ENCODE measurements at places on chromosomes 2 and 18.
A peak's percentile ranks its signal among the peaks of the same experiment; 100 is the strongest.

GRCh38 chr18:55275039-55275901 is 312.7 kb downstream of the TCF4 start:
- DNase-seq, result peak; percentile 26

DNA sequence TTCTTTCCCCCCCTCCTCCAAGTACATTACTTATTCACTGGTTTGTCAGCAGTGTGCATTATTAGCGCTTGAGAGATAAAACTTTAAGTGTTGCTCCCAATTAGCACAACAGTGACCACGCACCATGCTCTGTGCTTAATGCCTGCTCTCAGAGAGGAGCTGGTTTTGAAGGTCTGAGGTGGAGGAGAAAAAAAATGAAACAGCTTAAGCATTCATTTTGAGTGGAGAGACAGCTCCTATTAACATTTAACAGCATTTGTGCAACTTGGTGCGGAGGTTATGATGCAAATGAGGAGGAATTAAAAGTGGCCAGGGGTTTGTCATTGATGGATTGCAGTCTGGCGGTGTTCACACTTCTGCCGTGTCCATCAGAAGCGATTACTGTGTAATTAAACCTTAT is 141.8 kb downstream of the FIGN start:
- no peak for DNase-seq

GRCh38 chr2:155815851-155816250 is 516.7 kb downstream of the NR4A2 start:
- DNase-seq, result peak; percentile 54

DNA sequence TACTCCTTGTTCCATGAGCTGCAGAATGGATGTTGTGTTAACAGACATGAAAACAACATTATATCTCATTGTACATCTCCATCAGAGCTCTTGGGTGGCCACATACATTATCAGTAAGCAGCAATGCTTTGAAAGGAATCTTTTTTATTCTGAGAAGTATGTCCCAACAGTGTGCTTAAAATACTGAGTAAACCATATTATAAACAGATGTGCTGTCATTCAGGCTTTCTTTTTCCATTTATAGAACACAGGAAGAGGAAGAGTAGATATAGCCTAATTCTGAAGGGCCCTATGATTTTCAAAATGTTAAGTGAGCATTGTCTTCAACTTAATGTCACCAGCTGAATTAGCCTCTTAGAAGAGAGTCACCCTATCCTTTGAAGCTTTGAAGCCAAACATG is 44.3 kb upstream of the CABYR start:
- DNase-seq, result no peak

- DNase-seq, result no peak
Observed at GRCh38 chr2:19043893-19044292, 314.5 kb downstream of the OSR1 start.

- DNase-seq, result no peak
Observed at GRCh38 chr18:35027206-35027605, 14.0 kb upstream of the MAPRE2 start.

DNA sequence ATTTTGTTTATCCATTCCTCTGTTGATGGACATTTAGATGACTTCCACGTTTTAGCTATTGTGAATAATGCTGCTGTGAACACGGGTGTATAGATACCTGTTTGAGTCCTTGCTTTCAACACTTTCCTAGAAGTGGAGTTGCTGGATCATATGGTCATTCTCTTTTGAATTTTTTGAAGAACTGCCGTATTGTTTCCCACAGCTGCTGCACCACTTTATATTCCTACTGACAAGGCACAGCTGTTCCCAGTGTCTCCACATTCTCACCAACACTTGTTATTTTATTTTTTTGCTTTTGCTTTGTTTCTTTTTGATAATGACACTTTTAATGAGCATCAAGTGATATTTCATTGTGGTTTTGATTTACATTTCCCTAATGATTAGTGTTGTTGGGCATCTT is 41.4 kb upstream of the KCNJ13 start:
- DNase-seq, result no peak

Data from midbrain (tissue), 1 donor.